ENCODE measurements at places on chromosomes 2 and 18.

- DNase-seq: peak; percentile 28
Measured at GRCh38 chr2:30465171-30465545, 18.1 kb downstream of the LCLAT1 start.

GRCh38 chr2:125455110-125455509, 1200.8 kb upstream of the GYPC start:
- DNase-seq: no peak

- DNase-seq: no peak
Measured at GRCh38 chr2:11286749-11287148, 57.7 kb downstream of the ROCK2 start.

- no peak for DNase-seq
Measured at GRCh38 chr2:189261431-189261841, 81.9 kb upstream of the COL5A2 start.

- no peak for DNase-seq
Measured at GRCh38 chr2:197229509-197230443, 80.8 kb downstream of the ANKRD44 start.

- DNase-seq: no peak
Measured at GRCh38 chr2:85995648-85996529, 107.1 kb upstream of the ST3GAL5 start.

DNA sequence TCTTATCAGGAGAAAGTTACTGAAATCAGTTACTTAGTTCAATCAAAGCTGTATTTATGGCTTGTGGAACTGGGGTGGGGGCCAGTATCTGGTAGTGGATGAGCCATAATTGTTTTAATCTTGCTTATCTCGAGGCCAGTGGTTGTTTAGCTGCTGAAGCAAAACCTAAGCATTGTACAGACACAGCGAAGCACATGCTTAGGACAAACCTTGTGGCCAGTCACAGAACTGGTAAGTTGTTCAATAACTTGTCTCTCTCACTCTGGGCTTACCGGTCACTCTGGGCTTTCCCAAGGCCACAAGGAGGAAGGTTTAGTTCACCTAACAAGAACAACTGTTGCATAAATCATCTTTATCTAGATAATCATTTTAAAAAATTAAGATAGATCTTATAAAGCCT, 296.6 kb upstream of the NETO1 start:
- DNase-seq: peak; percentile 21

GRCh38 chr2:59884166-59884565, 669.3 kb downstream of the BCL11A start:
- DNase-seq: no peak

DNA sequence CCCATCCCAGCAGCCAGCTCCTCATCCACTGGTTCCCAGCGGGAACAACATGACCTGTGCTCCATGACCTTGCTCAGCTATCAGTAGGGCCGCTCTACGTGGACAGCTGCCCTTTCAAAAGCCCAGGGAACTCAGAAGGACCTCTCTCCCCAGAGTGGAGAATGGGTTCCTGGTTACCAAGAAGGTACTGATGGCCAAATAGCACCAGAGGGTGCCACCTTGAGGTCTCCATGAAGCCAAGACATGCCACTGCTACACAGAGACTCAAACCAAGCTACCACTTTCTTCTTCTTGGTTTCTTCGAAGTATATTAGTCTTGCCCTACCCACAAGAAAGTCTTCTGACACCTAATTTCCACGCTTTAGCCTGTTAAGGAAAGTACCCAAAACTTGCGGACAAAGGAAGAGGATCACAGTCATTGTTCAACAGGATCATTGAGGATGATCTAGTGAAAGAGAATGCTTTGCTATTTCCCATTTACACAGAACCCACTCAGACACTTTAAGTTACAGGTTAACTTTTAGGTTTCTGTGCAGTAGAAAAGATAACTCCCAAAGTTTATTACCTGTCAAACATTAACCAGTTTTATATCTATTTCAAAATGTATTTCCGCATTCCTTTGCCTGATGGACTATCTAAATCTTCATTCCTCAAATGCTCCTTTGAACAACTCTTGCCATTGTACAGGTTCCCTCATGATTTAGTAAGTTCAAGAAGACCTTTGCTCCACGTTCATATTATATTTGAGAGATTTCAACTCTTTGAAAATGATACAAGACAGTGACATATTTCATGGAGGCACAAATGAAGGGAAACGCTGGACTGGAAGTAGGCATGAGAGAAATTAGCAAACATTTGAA, 102.2 kb downstream of the ALPK2 start:
- no peak for DNase-seq

- no peak for DNase-seq
Measured at GRCh38 chr2:130864830-130865800, 28.4 kb downstream of the ARHGEF4 start.

DNA sequence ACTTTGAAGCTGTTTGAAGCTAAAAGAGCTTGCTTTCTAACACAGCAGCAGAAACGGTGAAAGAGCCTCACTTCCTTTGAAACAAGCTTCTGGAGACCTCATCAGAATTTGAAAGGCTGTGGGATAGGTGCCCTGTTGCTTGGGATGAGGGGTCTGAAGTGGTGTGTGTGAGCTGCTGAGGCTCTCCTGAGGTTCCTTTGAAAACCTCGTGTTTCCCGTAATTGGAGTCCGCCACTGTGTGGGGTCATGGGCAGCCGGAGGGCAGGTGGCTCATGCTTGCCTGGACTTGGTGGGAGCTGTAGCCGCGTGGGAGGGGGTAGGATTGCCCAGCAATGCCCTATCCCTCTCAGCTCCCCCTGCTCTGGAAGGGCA, 34.4 kb downstream of the CABLES1 start:
- DNase-seq: peak; percentile 72

- no peak for DNase-seq
Measured at GRCh38 chr2:134946073-134946472, 27.5 kb downstream of the CCNT2 start.
